ENCODE measurements at places on chromosomes 16 and 17.

DNA sequence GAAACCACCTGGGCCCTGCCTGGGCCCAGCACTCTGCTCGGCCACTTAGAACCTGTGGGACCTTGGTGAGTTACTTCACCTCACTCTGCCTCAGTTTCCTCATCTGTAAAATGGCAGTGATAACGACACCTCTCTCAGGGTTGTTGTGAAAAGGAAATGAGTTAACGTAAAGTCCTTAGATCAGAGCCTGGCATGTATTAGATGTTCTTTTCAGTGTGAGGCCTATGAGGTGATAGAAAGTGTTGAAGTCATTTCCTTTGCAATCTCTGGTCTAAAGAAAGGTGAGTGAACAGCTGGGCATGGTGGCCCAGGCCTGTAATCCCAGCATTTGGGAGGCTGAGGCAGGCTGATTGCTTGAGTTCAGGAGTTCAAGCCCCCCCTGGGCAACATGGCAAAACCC lies 51.7 kb upstream of the LGALS9 start:
- no peak for DNase-seq

- DNase-seq = no peak
Measured at GRCh38 chr17:14918540-14918939, 346.6 kb downstream of the PMP22 start.

DNA sequence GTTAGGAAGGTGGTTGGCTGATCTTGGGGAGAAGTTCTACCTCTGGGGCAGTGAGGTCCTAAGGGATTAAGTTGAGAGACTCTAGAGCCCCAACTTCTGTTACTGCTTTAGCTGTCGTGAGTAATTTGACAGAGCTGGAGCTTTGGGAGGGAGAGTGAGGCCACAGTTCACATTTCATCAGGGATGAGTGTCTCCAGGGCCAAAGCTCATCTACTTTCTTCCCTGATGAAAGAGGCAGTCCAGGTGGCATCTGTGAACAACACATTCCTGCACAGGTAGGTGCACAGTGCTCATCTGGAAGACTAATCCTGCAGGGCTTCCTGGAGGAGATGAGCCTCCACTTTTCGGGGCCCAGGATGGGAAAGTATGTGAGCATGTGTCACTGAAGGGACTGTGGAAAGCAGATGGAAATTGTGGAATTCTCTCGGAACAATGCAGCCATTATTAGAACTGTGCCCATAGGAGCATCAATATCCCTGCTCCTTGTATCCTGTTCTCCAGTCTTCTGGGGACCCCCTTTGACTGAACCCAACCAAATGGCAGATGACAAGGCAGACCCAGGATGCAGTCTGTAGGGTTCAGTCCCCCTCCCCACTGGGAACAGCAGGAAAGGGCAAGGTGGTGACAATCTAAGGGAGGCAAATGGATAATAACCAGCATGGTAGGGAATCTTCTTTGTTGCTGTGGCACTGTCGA lies 9.0 kb downstream of the DYNLL2 start:
- DNase-seq = no peak

DNA sequence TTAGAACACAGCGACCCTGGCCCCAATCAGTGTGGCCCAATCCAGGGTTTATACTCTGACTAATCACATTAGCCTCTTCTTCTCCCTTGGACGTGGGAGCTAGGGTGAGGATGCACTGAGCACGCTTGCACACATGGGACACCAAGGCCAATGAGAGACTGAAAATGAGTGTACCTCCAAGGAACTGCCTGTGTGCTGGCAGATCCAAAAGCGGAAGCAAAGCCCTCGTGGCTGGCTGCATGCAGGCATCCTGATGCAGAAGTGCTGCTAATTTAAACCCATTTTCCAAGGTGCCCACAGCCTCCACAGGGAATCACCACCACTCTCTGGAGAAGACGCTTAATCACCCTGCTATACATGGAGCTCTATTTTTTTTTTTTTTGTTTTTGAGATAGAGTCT lies 375.3 kb upstream of the XYLT1 start:
- DNase-seq = no peak

Data from NCI-H2227 treated with DMSO at 0.1 percent for 48 hours (cell line).